ENCODE measurements at places on chromosomes 6 and 20.

- DNase-seq = no peak
Measured at GRCh38 chr20:61173961-61174725, 77.9 kb upstream of the CDH4 start.

DNA sequence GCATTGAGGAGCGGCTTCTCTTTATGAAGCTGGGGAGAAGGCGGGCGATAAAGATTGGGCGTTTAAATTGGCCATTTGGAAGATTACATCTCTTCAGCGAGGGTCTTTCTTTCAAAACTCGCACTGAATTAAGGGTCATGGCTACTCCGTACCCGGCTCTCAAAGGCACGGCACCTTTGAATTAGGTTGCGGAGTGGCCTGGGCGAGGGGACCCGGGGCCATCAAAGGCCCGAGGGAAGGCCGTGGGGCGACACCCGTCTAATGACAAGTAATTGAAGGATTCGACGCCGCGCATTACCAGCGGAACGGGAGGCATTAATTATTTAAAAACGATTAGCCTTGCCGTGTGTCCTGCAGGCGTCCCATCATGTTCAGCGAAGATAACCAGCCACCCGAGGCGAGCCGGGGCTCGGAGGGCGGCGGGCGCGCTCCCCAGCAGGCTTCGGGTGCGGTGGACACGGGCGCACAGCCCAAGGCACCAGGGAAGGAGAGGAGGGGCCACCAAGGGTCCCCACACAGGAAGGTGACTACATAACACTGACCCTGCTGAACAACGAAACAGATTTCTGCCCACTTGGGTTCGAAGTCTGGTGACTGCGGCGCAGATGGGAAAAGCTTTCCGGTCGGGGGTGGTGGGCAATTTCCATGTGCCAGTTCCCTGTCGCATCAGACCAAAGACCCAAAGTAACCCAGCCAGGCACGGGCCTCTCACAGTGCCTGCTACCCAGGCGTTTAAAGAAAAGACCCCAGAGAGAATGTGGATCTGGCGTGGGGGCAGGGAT lies 7.4 kb downstream of the FOXA2 start:
- DNase-seq = no peak

DNA sequence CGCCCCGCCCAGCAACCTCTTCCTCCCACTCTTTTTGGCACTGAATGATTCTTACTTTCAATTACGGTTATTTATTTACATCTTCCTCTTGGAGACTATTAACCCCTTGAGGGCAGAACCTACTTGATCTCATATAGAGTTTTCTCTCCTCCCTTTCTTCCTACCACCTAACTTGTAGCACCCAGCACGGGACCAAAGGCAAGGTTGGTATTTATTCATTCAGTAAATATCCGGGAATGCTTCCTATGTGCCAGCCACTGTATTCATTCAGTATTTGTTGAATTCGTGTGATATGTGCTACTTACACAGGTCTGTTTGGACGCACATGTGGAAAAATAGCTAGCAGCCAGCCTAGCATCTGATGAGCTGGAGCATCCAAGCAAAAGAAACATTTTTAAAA lies 1.3 kb upstream of the CNKSR3 start:
- DNase-seq = no peak

GRCh38 chr6:26602262-26602661 lies 5.5 kb downstream of the ABT1 start:
- DNase-seq = no peak

DNA sequence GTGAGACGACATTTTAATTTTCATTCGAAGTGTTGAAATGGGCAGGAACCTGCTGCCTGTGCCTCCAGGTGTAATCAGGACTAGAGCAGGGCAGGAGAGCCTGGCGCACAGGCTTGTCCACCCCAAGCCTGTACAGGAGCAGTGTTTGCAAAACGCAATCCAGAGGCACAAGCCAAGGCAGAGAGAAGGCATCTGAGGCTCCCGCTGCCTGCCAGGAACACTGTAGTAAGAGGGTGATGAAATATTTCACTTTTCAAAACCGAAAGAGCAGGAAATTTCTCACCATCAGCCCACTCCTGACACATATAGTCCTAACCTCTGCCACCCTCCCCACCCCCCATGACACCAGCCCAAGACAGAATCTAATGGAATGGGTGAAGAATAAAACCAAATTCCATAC lies 132.5 kb downstream of the RTN4IP1 start:
- DNase-seq = no peak
